CD4-positive, alpha-beta T cell treated with Interleukin-4 for 1 hour (primary cell): ENCODE measurements at places on chromosomes 4 and X.

GRCh38 chrX:9677098-9677739, 88.4 kb downstream of the GPR143 start:
- peak; percentile 32 for DNase-seq

DNA sequence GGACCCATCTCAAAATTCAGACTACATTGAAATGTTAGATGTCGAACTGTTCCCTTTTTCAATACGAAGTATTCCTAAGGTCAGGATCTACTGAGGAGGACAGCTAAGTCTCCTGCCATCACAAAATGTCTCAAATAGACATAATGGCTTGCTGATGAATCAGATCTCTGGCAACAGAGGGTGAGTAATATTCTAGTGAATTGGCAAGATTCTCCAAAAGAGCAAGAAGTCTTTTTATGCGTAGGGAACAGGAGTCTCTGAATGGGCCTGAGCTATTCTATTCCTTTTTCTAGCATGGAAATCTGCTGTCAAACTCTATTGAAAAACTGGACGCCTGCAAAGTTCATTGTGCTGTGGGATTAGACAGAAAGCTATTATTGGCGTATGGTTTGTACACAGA, 145.4 kb downstream of the FNIP2 start:
- DNase-seq, result no peak

- DNase-seq, result no peak
These were observed 147.2 kb downstream of the SPCS3 start for GRCh38 chr4:176467001-176467400.

GRCh38 chr4:119059221-119059620, 76.4 kb upstream of the MYOZ2 start:
- no peak for DNase-seq

DNA sequence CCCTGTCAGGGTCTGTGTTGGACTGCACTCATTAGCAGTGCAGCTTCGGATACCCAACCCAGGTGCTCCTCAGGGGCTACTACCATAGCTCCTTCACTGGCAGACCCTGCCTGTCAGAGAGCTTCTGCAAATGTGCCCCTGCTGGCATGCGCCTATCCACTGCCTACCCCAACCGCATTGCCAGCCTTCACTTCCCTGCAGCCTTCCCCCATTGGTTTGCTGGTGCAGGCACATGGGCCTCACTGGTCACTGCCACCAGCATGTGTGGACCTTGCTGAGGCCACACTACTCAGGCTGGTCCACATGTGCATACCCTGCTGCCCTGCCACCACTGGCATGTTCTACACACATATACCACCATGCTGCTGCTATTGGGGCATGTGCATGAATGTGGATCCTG, 72.5 kb upstream of the MAGEH1 start:
- DNase-seq, result no peak

- no peak for DNase-seq
These were observed 75.0 kb upstream of the GNPDA2 start for GRCh38 chr4:44801384-44801783.
